ENCODE measurements at places on chromosomes 7 and 10.

DNA sequence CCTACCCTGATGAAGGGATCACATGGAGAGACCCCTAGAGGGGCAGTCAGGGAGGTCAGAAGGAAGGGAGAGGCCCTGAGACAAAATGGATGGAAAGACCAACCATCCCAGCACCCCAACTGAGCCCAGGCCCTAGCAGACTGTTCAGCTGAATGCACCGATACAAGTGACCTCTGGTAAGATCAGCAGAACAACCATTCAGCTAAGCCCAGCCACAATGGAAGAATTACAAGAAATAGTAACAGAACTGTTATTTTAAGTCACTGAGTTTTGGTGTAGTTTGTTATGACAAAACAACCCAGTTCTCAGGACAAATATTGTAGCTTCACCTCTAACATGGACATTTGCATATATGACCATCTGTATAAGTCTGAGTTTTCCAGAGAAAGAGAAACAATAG is 210.4 kb upstream of the SVIL start:
- no peak for DNase-seq

DNA sequence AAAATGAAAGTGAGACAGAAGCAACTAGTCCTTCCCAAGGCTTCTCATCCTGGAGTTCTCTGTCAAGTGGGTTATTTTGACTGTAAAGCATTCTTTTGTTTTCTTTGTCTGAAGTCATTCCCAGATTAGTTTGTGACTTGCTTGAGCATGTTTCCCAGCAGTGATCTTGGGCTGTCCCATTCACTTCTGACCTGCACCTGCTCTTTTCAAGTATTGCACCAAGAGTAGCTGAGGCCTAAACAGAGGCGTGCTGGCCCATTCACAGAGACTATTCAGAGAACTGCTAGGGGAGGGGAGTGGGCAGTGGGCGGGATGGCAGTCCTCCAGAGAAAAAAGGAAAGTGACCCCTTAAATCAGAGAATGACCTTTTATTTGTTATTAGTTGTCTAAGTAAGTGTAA is 61.3 kb downstream of the CACNA2D1 start:
- no peak for DNase-seq

DNA sequence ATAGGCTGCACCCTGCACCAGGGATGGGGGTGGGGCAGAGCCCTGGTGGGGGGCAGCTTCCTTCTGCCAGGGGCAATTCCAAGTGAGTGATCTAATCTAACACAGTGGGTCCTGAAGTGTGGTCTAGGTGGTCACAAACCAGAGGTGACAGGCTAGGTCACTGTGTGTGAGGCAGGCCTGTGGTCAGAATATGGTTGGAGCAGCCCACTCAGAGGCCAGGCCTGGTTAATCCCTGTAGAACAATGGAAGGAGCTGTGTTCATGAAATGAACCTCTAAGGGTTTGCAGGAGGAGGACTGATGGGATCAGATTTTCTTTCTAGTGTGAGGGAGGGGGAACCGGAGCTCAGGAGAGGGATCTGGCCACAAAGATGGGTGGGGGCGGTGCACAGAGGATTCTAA is 10.0 kb upstream of the TSPAN14 start:
- DNase-seq = no peak

GRCh38 chr7:100670074-100670473 is 3.5 kb upstream of the GNB2 start:
- no peak for DNase-seq

DNA sequence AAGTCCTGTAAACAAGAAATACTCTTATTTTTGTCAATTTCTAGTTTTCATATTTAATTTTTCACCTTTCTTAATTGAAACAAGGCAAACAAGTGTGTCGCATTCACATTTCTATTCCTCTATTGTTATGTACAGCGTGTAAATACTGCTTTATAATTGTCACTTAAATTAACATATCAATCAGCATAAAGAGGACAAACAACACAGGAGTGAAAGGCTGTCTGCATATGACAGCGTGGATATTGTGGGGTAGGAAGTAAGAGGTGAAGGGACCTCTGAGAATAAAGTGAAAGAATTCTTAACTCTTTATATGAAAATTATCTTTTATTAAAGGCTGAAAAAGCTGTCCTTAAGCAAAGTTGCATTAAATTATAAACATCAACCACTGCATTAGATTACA is 797.9 kb upstream of the COBL start:
- DNase-seq = no peak

GRCh38 chr7:20364571-20365196 is 34.0 kb downstream of the ITGB8 start:
- no peak for DNase-seq

GRCh38 chr7:22442187-22442881 is 57.7 kb downstream of the STEAP1B start:
- DNase-seq = no peak

DNA sequence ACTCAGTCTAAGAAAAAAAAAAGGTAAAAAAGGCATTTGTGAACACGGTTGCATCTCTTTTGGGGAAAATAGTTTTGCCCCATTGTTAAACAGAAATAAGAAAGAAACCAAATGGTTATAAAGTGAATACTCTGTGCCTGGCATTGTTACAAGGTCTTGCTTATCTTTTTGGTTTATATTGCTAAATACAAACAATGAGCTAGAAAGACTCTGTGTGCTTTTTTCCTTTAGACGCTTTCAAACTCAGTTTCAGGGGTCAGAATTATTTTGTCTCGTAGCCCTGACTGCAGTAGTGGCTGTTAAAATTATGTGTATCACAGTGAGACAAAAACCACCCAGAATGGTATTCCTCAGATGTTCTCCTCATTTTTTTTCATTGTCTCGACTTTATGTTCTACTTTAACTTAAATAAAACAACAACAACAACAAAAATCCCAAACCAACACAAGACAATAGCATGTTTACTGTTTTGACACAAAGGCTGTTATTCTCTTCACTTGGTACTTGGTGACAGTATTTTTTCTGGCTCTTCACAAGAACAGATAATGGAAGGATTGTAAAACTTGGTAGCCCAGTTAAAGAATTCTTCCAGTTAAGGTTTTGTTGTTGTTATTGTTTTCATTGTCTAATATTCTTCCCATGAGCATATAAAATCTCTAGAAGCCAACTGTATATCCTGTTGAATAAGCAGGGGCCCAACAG is 190.1 kb downstream of the PLXDC2 start:
- DNase-seq = no peak

GRCh38 chr7:92835851-92836488 is 403 bp downstream of the CDK6 start:
- peak; percentile 47 for DNase-seq

- DNase-seq = peak; percentile 79
Measured at GRCh38 chr7:2710901-2711551, 23.0 kb downstream of the AMZ1 start.

- DNase-seq = peak; percentile 68
Measured at GRCh38 chr7:113774182-113774807, 144.5 kb downstream of the PPP1R3A start.

DNA sequence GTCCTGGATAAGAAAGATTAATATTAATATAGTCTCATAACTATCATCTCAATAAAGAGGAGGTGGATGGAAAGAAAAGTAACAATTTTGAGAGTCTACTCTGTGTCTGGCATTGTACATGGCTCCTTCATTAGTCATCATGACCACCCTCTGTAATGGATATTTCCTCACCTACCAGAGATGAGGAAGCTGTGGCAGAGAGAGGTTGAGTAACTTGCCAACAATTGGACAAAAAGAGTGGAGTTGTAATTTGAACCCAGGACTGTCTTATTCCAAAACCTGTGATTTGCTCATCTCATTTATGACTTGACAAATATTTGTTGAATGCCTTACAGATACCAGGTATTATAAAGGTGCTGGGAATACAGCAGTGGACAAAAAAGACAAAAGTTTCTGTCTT is 2.1 kb upstream of the IDE start:
- peak; percentile 81 for DNase-seq

DNA sequence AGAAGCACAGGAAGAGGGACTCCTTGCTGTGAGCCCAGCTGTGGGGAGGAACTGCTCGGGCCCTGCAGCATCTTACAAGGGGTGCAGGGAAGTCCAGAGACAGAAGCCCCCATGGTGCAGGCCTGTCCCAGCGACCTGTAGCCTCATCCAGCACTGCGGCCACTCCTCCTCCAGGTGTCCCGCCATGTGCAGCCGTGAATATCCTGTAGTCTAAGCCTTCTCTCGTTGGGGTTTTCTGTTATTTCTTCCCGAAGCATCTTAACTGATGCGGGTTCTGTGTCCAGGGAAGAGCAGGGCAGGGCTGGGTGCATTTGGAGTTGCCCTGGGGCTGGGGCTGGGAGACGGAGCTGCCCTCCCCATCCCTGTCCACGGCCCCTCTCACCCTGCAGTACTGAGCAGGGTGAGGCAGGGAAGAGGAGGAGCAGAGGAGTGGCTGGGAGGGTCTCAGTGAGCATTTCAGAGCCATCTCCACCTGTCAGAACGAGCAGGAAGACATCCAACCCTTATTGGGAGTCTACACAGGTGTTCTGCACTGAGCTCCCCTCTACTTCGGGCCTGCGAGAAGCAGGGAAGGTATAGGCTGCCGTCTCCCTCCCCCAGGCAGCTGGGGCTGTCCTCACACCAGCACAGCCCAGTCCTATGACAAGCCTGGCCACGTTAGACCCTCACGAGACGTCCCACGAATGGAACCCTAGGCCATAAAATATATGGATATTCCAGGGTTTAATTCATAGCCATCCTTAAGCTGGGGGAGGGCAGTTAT is 494.5 kb downstream of the DNAJB6 start:
- no peak for DNase-seq

GRCh38 chr7:100035876-100036275 is 13.7 kb upstream of the ZSCAN21 start:
- DNase-seq = no peak

- no peak for DNase-seq
Measured at GRCh38 chr7:105672801-105673200, 91.5 kb upstream of the EFCAB10 start.

DNA sequence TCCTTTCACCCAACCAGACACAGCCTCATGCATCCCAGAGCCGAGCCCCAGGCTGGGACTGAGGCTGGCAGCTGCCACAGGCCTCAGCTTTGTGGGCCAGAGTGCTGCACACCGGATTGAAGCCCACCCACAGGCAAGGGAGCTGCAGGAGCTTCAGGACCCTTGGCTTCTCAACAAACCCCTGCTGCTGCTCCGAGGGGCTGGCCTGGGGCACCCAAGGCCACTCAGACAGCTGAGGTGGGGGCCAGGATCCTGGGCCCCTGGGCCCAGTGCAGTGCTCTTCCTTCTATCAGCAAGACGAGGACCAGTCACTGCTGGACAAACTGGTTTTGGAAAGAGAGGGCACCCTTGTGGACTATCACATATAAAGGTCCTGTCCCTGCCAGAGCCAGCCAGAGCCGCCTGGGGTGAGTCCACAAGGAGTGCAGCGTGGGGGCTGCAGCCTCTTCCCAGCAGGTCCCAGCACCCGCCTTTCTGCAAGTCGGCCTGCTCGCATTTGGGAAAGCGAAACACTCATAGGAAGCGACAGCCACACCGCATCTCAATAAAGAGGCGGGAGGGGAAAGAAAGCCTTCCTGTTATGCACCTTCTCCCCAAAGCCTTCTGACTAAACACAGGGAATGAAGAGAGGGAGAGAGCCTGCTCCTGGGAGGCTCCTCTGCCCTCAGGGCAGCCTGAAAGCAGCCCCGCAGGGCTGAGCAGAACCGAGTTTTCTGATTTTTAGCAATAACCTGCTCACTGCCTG is 9.5 kb upstream of the TCERG1L start:
- no peak for DNase-seq

GRCh38 chr7:146826329-146826728 is 709.7 kb downstream of the CNTNAP2 start:
- no peak for DNase-seq

DNA sequence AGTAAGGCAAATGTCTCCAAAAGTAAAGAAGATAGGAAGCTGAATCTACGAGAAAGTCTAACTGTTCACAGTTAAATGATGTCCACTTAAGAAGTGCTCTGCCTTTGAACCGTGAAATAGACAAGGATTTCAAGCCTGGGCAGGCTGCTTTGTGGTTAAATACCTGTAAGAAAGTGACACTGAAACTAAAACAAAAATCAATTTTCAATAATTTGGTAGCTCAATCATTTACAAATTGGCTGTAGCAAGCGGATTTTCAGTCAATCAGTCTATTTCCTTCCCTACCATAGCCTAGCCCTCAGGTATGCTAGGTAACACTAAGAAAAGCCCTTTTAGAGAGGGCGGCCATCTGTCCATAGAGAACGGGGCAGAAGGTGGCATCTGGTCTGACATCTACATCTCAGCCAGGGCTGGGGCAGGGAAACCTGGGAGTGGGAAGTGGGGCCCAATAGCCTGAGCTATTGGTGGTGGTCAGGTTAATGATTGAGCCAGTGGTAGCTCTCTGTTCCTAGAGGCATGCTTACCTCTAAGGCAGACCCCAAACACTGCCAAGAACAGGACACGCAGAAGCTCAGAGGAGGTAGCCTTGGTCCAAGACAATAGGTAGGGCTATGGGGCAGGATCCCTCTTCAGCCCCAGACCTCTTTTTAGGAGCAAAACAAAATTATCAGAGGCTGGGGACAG is 223.2 kb downstream of the CCSER2 start:
- DNase-seq = no peak

DNA sequence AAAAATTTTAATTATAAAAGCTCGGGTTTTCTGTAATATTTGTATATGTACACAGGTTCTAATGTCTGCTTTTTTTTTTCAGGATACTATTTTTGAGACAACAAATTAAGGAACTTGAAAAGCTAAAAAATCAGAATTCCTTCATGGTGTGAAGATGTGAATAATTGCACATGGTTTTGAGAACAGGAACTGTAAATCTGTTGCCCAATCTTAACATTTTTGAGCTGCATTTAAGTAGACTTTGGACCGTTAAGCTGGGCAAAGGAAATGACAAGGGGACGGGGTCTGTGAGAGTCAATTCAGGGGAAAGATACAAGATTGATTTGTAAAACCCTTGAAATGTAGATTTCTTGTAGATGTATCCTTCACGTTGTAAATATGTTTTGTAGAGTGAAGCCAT is 57.9 kb upstream of the BAMBI start:
- peak; percentile 61 for DNase-seq

GRCh38 chr7:107043491-107043890 is 1.0 kb upstream of the PRKAR2B start:
- no peak for DNase-seq

DNA sequence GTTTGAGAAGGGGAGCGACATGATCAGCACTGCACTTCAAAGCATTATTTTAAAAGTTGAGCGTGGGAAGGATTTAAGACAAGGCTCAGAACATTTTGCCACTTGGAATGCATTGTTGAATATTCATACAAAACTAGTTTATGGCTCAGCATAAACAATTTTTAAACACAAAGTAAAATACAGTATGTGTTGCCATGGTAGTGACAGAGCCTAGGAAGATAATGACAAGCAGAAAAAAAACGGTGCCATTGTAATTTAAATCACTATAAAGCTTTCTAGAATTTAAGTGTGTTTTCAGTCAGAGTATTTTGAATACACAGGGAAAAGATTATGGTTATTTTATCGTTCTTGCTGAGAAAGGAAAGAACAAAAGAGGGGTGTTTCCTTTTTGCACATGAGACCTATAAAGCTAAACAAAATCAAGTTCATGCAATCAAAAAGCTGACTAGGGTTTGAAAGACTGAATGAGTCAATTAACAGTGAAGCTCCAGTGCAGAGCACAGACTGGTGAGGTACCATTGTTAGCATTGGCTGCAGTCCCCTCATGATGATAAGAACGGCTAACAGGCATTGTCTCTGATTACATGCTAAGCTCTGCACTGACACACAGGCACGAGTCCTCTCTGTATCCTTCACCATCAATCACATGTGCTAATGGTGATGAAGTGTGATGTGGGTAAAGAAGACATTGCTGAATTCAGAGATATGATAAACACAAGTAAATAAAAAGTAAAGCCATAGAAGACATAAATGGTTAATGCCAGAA is 181.9 kb upstream of the VSTM2A start:
- no peak for DNase-seq

Data from MV-4-11 (cell line).